ENCODE measurements at places on chromosomes 1 and 21.

DNA sequence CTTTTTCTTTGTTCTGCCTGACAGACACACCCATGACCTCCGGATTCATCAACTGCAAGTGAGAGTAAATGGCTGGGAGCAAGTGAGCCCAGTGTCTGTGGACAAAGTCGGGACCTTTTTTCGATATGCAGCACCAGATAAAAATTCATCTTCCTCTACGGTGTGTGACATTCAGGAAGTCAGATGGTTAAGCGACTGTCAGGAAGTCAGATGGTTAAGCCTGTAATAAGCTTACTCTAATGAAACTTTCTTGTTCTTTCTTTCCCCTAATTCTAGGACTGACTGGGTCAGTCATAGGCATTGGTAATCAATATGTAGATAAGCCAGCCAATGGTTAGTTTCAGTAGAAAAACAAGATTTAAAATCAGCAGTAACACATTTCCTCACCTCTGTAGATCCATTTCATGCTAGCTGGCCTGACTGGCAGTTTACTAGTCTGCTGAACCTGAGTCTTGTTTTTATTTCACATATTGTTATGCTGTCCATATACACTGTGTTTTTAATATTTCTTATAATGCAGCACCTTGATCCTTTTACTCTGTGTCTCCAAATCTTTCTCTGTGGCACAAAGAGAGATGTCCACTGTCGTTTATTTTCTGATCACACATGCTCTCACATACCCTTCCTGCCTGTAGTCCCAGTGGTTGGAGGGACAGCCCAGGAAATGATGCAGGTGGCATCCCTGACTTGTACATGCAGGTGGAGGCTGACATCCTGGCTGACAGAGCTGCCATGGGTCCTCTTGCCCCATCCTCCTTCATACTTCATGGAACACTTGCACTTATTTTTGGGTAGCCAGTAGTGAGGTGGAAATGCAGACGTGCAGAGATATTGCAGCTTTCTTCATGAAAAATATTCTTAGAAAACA, 115.8 kb downstream of the VPS13D start:
- DNase-seq = no peak

DNA sequence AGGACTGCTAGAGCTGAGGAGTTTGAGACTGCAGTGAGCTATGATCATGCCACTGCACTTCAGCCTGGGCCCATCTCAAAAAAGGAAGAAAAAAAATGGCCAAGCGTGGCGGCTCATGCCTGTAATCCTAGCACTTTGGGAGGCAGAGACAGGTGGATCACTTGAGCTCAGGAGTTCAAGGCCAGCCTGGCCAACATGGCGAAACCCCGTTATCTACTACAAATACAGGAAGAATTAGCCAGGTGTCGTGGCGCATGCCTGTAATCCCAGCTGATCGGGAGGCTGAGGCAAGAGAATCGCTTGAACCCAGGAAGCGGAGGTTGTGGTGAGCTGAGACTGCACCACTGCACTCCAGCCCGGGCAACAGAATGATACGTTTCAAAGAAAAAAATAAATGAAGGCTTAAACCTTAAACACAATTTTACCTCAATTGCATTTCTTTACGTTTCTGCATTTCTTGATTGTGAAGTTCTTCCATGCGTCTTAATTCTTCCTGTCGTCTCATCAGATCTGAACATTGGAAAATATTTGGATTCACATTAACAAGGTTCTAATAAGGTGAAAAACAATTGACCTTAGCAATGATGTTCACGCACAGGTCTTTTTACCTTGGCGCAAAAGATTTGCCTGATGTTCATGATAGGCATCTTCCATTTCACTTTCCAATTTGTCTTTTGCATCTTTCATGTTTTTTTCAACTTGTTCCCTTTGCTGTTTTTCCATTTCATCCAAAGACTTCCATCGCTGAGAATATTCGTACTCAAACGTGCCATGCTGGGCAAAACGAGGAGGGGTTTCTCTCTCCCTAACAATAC, 4.2 kb downstream of the SFPQ start:
- DNase-seq = no peak

DNA sequence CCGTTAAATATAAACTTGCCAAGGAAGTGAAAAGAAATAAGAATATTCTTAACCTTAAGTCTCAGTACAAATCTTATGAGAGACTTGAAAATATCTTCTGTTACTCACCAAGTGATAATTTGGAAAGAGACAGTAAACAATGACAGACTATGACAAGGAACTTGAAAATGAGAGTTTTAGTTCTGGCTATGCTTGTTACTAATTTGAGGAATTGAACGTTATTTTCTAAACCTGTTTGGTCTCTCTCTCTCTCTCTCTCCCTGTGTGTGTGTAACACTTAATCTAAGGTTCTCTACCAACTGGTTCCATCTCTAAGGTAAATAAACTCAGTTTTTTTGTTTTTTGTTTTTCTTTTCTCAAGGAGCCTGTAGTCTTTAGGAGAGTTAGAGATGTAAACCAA, 161.8 kb downstream of the AMY1C start:
- DNase-seq = no peak

DNA sequence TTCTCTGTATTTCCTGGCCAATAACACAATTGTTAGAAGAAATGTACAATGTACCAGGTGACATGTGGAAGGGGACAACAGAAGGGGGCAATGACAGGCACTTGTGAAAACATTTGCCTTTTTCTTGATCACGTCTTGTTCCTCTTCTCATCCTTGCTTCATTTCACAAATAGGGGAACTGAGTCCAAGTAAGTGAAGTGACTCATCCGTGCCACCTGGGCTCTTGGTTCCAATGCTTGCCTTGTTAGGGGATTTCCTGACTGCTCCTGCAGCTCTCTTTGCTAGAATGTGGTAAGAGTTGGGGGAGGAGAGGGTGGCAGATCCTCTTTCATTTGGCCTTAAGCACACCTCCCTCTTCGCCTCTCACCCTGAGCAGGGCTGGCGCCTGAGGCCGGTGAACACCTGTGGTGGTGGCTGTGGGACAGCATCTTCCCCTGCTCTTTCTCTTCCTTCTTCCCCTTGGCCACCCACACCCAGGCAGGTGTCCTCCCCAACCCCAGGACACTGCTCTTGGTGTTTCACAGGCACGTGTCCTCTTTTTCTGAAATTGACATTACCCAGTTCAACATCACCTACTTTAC, 2.2 kb upstream of the RHEX start:
- DNase-seq = no peak

GRCh38 chr1:198176179-198176578, 19.4 kb downstream of the NEK7 start:
- no peak for DNase-seq

- DNase-seq = no peak
Measured at GRCh38 chr1:156002188-156002911, 18.4 kb downstream of the SSR2 start.

- peak; percentile 19 for DNase-seq
Measured at GRCh38 chr1:15951341-15952153, 24.4 kb downstream of the ZBTB17 start.

- DNase-seq = no peak
Measured at GRCh38 chr1:24763671-24764070, 18.4 kb downstream of the CLIC4 start.

Data from mesenchymal stem cell (in vitro differentiated cells and primary cell).